ENCODE measurements at places on chromosomes 7 and 10.
A peak's percentile ranks its signal among the peaks of the same experiment; 100 is the strongest.

- DNase-seq = no peak
Measured at GRCh38 chr7:66630531-66630930, 1.9 kb downstream of the KCTD7 start.

- DNase-seq = no peak
Measured at GRCh38 chr10:652233-652632, 37.2 kb downstream of the DIP2C start.

DNA sequence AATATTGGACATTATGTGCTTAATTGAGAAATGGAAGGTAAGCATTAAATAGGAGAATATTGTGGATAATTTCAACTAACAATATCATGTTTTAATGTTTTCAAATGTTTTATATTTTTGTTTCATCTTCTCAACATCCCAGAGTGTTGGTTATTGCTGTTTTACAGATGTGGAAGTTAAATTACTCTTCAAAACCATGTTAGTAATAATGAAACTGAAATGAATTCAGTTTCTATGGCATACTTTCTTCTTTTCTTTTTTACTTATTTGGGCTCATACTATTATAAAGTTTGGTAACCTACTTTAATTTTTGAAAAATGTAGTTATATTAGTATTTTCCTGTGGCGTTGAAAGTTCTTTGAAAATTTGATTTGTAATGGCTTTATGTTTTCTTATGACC is 4.2 kb downstream of the GLRX3 start:
- DNase-seq = no peak

DNA sequence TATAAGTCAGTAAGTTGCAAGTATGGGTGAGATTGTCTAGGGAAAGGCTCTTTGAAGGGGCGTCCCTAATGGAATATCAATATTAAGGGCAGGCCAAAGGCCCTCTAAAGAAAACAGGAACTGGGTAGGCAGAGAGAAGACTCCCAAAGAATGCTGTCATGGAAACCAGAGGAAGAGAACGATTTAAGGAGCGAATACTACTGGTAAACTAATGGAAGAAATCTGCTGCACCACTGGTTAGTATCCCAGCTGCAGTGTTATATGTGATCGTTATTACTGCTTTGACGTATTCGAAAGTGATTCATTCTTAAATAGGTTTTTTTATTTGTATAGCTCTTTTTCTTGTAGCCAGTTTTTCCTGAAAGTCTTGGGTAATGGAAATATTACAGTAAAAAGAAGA is 1.3 kb downstream of the CASP2 start:
- DNase-seq = no peak

DNA sequence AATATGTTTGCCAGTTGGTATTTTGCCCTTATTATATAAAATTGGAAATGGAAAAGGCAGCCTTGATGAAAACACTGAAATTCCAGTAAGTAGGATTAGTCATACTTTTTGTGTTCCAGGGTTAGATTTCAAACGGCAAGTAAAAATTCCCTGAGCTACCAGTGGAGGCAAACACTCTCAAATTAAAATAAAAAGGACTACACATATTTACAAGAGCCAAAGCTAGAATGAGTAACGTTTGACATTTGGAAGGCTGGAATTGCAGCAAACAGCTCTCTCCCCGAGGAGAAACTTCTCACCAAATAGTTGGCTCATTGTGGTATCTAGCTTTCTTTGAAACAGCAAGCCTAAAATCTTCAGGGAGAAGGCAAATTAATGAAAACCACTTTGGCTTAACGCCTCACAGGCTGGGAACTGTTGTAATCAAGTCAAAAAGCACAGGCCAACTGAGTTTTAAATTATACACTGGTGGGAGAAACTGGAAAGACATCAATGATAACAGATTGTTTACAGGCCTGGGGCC is 288.4 kb downstream of the SNX13 start:
- DNase-seq = peak; percentile 40

- DNase-seq = no peak
Measured at GRCh38 chr7:129609666-129610065, 1.9 kb upstream of the NRF1 start.

GRCh38 chr10:16195178-16195769 is 241.5 kb upstream of the PTER start:
- DNase-seq = no peak

DNA sequence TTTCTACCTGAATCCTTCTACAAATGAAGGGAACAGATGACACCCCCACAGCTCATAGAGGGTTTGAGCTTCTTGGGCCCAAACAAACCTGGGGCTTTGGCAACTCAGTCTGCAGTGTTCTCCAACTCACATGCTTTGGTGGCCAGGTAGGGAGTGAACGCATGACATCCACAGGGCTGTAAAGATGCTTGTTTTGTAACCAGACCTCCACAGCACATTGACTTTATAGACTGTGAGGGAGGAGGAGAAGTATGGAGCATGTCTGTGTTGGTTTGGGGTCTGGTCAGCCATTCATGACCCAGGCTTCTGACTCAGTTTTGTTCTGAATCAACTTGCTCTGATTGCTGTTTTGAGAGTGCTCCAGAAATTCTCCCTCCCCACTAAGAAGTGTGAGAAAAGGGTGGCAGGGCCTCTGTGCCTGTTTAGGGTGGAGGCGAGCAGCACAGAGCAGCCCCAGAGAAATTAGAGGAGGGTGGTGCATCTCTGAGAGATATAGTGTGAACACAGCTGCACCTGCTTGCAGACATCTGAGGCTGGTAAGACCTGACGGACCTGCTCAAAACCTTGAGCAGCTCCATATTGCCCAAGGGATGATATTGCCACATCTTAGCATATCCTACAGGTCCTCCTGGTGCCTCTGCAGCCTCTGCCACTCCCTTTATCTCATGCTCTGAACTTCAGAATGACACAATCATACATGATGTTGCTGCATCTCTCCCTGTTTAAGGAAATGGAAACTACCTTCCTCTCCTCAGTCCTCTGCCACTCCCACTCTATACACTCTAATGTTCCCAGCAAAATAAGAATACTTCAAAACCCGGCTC is 287.7 kb downstream of the ABCA13 start:
- no peak for DNase-seq

- no peak for DNase-seq
Measured at GRCh38 chr7:155809947-155810769, 2.1 kb downstream of the SHH start.

- DNase-seq = peak; percentile 91
Measured at GRCh38 chr7:148084138-148084537, 506.4 kb upstream of the C7orf33 start.

DNA sequence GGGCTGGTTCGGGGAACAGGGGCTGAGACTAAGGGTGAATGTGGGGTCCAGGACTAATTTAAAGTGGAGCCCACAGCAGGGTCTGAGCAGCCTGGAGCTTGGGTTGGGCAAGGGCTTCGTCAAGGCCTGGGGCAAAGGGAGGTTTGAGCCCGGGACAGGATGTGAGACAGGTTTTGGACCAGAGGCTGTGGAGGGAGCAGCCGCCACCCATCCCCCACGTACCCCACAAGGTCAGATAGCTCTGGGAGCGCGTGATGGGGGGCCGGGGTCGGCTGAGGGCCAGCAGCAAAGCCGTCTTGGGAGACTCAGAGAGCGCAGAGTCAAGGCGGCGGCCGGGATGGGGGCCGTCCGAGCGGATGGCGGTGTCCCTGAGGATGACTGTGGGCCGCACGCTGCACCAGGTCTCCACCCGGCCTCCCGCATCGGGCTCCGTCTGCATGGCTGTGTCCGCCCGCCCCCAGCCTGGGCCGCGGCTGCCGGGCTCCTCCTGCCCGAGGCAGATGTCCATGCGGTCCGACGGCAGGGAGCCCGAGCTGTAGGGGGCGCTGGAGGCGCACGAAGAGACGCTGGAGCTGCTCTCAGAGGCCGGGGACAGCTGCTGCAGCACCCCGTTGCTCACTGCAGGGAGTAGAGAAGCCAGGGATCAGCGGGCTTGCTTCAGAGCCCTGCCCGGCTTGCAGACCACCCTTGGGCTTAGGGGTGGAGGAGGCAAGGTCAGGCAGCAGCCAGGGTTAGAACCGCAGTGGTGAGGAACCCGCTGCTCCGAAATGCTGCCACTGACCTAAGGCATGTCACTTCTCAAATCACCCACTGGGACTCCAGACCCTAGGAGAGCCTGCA is 12.1 kb downstream of the PDZD7 start:
- DNase-seq = peak; percentile 88

GRCh38 chr7:130363026-130363847 is 17.1 kb upstream of the CPA1 start:
- no peak for DNase-seq

- DNase-seq = no peak
Measured at GRCh38 chr10:11037991-11038390, 20.3 kb downstream of the CELF2 start.

GRCh38 chr7:22934473-22935065 is 79.4 kb downstream of the HYCC1 start:
- DNase-seq = no peak

DNA sequence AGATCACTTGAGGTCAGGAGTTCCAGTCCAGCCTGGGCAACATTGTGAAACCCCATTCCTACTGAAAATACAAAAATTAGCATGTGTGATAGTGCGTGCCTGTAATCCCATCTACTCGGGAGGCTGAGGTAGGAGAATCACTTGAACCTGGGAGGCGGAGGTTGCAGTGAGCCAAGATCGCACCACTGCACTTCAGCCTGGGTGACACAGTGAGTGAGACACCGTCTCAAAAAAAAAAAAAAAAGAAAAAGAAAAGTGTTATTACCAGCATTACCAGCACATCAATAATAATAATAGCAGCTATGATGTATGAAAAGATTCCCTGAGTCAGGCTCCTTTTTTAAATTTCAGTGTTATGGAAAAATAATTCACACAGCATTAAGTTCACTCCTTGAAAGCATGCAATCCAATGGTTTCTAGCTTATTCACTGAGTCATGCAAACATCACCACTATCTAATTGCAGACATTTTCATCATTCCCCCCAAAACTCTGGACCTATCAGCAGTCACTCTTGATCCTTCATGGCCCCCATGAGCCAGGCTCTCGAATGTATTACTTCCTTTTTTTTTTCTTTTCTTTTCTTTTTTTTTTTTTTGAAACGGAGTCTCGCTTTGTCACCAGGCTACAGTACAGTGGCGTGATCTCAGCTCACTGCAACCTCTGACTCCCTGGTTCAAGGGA is 228.4 kb downstream of the FANK1 start:
- DNase-seq = no peak

DNA sequence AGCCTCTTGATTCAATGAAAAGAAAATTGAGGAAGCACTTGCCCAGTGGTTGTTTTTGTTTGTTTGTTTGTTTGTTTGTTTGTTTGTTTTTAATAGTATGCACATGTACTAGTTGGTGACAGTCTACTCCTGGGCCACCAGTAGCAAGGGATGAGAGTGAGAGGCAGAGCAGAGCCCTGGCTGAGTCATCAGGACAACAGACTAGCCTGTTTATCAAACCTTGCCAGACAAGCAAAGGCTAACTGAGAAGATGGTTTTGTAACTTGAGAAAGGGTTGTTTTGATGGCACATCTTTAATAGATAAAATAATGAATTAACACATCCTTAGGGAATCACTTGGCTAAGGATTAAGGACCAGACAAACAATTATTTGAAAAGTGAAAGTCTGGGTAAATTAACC is 78.1 kb downstream of the INHBA start:
- no peak for DNase-seq

DNA sequence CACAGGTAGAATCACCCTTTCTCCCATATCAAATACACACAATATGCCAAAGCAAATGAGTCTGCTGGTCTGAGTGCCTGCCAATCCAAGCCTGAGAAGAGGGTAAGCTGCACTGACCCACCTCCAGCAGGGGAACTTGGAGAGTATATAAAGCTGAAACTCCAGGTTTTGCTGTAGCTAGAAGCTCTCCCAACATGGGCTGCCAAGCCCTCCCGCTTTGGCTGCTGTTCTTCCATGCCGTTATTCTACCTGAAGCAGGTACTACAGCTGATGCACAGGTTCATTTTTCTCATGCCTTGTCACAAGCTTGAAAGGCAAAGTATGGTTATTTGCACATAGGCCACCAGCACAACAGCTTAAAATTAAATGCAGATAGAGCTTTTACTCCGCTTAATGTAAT is 21.5 kb upstream of the C10orf120 start:
- DNase-seq = no peak

Measured in Ammon's horn (tissue), 1 donor.